LNCaP clone FGC (cell line): ENCODE measurements at places on chromosomes 11 and 22.

DNA sequence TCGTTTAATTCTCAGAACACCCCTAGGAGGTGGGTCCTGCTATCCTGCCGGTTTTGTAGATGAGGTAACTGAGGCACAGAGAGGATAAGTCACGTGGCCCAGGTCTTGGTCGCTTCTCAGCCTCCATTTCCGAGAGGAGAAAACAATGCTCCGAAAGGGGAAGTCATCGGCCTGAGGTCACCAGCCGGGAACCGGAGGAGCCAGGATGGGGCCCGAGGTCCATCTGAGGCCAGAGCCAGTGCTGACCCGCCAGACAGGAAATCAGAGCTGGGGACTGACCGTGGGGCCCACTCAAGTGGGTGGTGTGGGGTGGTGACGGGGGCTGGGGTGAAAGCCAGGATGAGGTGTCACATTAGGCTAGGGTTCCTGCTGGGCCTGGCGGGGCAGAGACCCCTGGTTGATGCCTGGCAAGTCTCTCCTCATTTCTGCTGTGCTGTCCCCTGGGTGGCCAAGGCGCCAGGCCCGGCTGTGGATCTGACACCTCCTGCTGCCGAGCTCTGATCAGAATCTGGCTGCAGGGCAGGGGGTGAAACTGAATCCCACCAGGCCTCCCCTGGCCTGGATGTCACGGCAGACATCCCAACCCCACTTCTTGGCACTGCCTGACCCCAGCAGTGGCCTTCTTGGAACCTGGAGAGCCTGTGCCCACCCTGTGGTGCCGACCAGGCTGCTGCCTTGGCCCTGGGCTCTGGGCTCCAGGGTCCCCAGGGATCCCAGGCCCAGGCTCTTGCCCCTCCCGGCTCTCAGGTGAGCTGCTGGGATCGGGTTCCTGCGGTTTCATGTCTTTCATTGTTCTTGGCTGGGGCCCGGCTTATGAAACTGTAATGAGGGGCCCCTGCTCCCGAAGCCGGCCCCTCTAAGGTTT, 12.0 kb downstream of the TRIOBP start:
- DNase-seq = no peak

GRCh38 chr11:72313912-72314598, 70.1 kb upstream of the PHOX2A start:
- no peak for DNase-seq

GRCh38 chr11:12711496-12711895, 37.3 kb downstream of the TEAD1 start:
- DNase-seq = no peak

DNA sequence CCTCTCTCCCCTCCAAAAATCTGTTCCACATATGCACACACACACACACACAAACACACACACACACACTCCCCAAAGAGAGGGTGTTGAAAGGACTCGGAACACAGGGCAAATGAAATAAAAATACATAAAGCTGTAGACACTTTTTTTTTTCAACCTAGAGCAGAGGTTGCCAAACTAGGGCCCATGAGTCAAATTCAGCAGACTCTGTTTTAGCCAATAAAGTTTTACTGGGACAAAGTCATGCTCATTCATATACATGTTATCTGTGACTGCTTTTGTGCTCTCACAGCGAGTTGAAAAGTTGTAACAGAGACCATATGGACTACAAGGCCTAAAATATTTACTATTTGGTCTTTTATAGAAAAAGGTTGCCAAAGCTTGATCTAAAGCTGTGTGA, 8.9 kb downstream of the IMMP1L start:
- DNase-seq = peak; percentile 44

DNA sequence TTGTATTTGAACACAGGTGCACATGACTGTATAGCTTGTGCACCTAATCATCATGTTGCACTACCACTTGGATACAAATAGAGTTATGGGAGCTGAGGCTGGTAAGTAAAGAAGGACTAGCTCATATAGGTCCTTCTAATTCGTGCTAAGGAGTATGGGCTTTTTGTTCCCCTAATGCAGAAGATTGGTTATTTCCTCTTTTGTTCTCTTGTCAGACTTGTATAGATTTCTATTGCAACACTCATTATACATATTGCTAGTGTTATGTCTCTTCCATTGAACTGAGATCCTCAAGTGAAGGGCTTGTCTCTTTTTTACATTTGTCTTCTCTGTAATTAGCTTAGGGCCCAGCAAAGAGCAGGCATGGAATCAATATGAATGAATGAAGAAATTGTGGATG, 54.1 kb upstream of the ARHGAP20 start:
- no peak for DNase-seq

GRCh38 chr22:25566186-25566897, 1.9 kb downstream of the GRK3 start:
- DNase-seq = no peak

GRCh38 chr11:44286268-44286880, 23.6 kb downstream of the ALX4 start:
- peak; percentile 23 for DNase-seq

DNA sequence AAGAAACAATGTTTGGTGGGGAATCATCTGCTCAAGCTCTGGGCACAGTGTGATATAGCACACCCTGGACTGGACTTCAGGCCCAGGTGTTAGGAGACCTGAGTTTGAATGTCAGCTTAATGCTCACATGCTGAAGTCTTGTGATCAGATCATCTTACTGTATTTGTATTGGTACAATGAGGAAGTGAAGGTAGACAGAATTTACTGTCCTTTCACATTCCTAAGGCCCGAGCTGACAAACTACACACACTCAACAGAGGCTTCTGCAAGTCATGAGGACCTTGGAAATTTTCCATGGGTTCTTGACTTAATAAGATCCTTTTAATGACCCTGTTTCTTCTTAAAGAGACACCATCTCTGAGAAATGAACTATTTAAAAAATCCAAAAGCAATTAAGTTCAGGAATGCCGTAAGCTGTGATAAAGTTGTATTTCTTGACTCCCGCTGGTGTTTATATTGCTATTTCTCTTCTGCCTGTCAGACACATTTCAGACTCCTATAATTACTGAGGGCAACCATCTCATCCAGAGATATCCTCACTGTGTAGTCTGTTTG, 802.0 kb downstream of the DLG2 start:
- DNase-seq = no peak

DNA sequence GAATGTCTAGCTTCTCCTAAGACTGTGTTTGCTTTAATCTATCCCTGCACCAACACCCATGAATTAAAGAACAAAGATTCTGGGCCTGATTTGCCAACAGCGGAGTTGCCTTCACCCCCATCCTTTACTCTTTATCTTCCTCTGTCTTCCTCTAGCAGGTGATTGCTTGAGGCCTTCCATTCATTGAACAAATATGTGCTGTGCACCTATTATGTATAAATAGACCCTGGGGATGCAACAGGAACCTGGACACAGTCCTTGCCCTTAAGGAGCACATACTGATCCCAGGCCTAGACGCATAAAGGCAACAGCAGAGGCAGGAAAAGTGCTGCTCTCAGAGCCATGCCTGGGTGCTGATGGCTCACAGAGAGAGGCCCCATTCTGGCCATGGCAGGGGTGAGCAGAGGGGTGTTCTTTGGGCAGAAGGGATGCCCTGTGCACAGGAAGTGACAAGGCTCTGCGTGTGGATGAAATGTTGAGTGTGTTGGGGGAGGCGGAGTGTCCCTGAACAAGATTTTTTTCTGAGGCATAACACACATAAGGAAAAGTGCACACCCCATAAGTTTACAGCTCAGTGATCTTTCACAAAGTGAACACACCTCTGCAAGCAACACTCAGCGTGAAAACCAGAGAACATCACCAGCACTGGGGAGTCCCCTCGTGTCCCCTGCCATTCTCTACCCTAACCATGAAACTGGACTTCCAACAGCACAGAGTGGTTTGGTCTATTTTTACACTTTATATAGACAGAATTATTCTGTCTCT, 145.9 kb downstream of the GRIK4 start:
- no peak for DNase-seq

- DNase-seq = no peak
Measured at GRCh38 chr11:91686281-91686680, 538.3 kb upstream of the FAT3 start.

DNA sequence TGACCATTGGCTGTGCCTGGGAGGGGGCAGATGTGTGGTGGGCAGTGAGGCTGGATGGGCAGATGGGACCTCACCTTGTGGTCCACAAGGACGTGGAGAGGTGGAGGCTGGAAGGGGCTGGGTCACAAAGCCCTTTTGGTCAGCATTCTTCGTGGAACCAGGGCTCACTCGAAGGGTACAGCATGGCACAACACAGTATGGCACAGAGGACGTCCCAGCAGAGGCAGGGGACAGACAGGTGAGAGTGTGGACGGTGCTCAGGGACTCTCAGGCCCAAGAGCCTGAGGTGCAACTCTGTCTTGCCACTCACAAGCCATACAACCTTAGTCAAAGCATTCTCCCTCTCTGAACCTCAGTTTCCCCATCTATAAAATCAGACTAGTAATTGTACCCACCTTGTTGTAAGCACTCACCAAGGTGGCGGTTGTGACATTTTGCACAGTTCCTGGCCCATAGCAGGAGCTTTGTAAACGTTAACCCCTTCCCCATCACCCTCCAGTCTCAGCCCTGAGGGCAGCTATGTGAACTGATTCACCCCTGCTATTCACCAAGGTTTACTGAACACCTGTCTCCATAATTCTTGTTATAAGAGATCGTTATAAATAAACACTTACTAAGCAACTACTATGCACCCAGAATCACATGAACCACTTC, 11.6 kb upstream of the TSKU start:
- no peak for DNase-seq

- DNase-seq = no peak
Measured at GRCh38 chr11:73176874-73177155, 34.7 kb upstream of the FCHSD2 start.

GRCh38 chr11:56876621-56877275, 112.0 kb upstream of the OR5AK2 start:
- DNase-seq = no peak

- DNase-seq = no peak
Measured at GRCh38 chr22:36760786-36761185, 15.1 kb downstream of the IFT27 start.

DNA sequence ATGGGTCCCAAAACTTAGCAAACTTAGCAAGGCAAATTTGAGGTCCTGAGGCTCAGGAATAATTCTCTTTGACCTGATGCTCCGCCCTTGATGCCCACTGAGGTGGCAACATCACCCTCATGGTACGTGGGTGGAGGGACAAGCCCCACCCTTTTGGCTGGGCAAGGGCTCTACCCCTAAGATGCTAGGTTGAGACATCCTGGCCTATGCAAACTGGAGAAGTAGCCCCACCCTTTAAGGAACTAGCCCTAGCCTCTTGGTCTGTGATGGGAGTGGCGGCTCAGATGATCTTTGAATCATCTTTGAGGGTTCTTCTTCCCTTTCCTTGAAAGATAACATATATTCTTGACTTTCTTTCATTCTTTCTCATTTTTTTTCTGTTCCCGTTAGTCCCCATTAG, 32.9 kb downstream of the CABIN1 start:
- no peak for DNase-seq

DNA sequence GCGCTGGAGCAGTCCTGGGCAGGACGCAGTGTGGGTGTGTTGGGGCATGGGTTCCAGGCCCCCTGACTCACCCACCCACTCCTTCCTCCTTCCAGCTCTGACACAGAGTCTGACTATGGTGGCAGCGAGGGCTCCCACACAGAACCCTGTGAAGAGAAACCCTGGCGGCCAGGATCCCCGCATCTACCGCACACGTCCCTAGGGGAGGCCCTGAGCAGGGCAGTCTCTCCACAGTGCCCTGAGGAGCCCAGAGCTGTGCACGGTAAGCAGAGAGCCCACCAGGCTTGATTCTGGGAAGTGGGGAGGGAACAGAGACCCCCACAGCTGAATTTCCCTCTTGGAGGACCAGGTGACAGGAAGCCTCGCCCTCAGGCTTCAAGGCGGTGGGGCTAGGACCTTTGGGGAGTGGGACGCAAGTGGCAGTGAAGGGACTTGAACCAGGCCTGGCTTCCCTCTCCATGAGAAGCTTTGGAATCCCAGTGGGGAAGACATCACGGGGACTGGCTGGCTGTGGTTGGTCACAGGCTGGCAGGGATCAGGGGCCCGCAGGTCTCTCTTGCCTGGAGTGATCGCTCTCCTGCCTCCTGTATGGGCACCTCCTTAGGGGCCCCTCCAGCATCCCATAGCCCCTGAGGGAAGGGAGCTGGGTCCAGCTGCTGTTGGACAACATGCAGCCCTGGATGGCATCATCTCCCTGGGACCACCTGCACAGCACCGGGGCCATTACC, 96.4 kb upstream of the PARVA start:
- DNase-seq = no peak

DNA sequence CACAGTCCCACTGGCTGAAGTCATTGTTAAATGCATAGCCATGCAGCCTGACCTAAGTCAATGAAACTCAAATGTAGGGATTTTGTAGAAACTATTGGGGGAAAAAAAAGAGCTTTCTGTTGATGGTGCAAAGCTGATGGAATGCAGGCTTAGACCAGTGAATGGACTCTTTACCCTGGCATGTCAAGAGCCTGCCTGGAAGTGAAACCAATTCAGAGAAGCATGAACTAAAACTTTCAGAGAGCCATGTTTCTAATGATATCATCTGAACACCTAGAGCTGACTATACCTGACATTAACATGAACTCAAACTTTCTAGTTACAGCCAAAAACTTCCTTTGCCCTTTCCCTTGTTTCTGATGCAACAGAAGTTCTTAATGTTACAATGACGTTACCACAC, 89.0 kb downstream of the APIP start:
- DNase-seq = no peak

DNA sequence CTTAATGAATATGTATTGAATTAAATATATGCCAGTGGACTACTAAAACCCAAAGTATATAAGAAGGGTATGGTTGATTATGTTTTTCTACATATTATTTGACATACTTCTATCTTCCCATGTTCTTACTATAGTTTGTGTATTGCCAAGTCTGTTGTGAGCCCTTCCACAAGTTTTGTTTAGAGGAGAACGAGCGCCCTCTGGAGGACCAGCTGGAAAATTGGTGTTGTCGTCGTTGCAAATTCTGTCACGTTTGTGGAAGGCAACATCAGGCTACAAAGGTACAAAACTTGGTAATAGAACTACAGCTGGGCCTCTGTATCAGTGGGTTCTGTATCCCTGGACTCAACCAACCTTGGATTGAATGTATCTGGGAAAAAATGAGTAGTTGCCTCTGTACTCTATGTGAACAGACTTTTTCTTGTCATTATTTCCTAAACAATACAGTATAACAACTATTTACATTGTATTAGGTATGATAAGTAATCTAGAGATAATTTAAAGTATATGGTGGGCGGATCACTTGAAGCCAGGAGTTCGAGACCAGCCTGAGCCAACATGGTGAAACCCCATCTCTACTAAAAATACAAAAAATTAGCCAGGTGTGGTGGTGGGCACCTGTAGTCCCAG, 38.7 kb upstream of the TTC36 start:
- DNase-seq = peak; percentile 46
